ENCODE measurements at places on chromosomes 5 and 9.

- DNase-seq, result no peak
Measured at GRCh38 chr5:150065886-150066285, 20.5 kb downstream of the CSF1R start.

- no peak for DNase-seq
Measured at GRCh38 chr5:72618708-72619107, 111.5 kb upstream of the ZNF366 start.

DNA sequence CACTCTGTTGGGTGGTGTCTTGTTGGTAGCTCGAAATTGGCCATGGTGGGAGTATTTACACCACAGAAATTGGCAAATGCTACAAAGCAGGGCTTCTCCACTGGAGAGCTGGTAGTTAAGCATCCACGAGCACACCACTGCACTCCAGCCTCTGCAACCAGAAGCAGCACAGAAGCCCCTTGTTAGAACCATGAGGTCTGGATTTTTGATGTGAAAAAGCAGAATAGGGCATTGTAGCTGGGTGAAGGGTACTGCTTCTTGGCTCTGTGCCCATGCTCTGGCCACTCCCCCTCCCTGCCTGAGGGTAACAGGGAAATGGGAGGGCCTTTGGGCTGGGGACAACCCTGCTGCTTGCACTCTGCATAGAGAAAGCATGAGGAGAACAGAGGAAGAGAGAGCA is 81.2 kb upstream of the UBTD2 start:
- DNase-seq, result no peak

- no peak for DNase-seq
Measured at GRCh38 chr5:33470544-33470943, 29.8 kb downstream of the TARS1 start.

DNA sequence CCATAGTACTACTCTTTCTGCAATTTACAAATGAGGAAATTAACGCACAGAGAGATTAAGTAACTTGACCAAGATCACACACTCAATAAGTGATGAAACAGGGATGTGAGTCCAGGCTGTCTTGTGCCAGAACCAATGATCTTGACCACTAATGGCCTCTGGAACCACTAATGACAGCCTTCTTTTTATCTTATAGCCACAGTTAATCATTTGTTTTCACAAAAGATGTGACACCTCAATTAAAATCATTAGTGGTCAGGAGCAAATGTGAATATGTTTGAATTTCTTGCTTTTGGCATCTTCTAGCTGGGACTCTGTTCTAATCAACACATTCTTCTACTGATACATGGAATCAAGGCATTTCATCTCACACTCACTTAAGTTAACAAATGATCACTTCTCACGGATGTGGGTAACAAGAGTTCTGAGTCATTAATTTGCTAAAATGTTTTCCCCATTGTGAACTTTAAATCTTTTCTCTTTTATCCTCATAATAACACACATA is 102.7 kb upstream of the CD180 start:
- no peak for DNase-seq

DNA sequence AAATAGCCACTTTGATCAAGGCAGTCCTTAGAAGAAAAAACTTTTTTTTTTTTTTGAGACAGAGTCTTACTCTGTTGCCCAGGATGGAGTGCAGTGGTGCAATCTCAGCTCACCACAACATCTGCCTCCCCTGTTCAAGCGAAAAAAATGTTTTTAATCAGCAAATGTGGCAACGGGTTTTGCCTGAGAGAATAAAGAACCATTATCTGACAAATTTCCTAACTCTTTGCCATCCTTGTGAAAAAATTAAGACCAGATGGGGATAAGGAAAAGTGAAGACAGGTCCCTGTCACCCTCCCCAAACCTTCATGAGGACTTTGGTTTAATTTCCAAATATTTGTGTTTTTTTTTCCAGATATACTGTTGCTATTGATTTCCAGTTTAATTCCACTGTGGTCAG is 107.3 kb upstream of the SPOCK1 start:
- DNase-seq, result no peak

All from NK-92 treated with Interleukin-12 subunit alpha and Interleukin-12 subunit beta, amount 100 ng/mL, for 24 hours (cell line).